ENCODE measurements at places on chromosomes 7 and 10. TPM values are rescaled to one million over a fixed set of nuclear protein-coding genes. Genes with fewer than 3 reads are reported as not detected.

DNA sequence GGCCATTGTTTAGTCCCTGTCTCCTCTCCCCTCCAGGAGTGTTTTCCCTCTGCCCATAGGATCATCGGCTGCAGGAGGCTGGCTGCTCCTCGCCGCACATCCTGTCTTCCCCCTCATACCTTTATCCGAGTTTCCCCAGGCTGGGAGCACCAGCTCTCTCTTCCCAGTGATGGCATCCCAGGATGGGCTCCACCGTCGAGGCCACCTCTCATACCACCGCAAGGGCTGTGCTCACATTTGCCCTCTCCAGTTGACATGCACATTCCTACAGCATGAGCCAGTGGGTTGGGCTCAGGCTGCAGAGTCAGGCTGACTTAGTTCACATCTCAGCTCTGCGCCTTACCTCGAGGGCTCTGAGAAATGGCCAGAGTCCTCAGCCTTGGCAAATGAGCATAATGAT lies 12.1 kb downstream of the HKDC1 start:
- no peak for DNase-seq
- H3K36me3 ChIP-seq: no peaks in the 10 kb centered on the region
- H3K27me3 ChIP-seq: peaks cover 1% of the 10 kb centered on the region

GRCh38 chr7:100401811-100402210 lies 26.7 kb downstream of the ZCWPW1 start:
- no peak for DNase-seq
- peaks cover 61% of the 10 kb centered on the region for H3K4me1 ChIP-seq
- H3K4me3 ChIP-seq: no peak overlapping the region
- no peaks in the 10 kb centered on the region for H3K36me3 ChIP-seq

CABCOCO1 gene
- 0.28 TPM for total RNA-seq

ZEB1 gene
- total RNA-seq: 76.6 TPM

NRAP gene
- not detected for total RNA-seq
